ENCODE measurements at places on chromosomes 13 and 19. TPM values are rescaled to one million over a fixed set of nuclear protein-coding genes. Genes with fewer than 3 reads are reported as not detected.

- peak; percentile 76 for DNase-seq
- H3K27me3 ChIP-seq = no peaks in the 10 kb centered on the region
- H3K36me3 ChIP-seq = no peaks in the 10 kb centered on the region
- H3K4me3 ChIP-seq = peak overlapping the region; percentile 27
- H3K27ac ChIP-seq = peak overlapping the region; percentile 81
Measured at GRCh38 chr13:48492470-48493065, 40.3 kb downstream of the RCBTB2 start.

GRCh38 chr13:46861959-46862358 is 34.9 kb downstream of the HTR2A start:
- no peak for DNase-seq
- no peaks in the 10 kb centered on the region for H3K36me3 ChIP-seq
- no peaks in the 10 kb centered on the region for H3K27me3 ChIP-seq
- H3K4me3 ChIP-seq = no peak overlapping the region
- H3K27ac ChIP-seq = no peak overlapping the region

DNA sequence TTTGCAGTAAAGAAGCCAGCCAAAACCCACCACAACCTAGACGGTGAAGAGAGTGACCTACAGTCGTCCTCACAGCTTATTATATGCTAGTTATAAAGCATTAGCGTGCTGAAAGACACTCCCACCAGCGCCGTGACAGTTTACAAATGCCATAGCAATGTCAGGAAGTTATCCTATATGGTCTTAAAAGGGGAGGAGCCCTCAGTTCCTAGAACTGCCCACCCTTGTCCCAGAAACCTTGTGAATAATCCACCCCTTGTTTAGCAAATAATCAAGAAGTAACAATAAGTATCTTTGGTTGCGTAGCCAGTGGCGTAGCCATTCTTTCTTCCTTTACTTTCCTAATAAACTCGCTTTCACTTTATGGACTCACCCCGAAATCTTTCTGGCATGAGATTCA is 227.9 kb upstream of the ARGLU1 start:
- no peaks in the 10 kb centered on the region for H3K36me3 ChIP-seq
- H3K4me1 ChIP-seq = no peaks in the 10 kb centered on the region
- H3K27ac ChIP-seq = no peak overlapping the region
- H3K4me3 ChIP-seq = no peak overlapping the region

Gene AP1M2
- total RNA-seq = 6.9 TPM

Gene RNF225
- total RNA-seq = not detected

- no peak overlapping the region for H3K27ac ChIP-seq
- no peak for DNase-seq
- no peaks in the 10 kb centered on the region for H3K4me1 ChIP-seq
- H3K4me3 ChIP-seq = no peak overlapping the region
- H3K36me3 ChIP-seq = no peaks in the 10 kb centered on the region
Measured at GRCh38 chr19:17981611-17982010, 14.7 kb downstream of the KCNN1 start.

Gene LRRC63
- total RNA-seq = 4.6 TPM

Gene ZNF888
- 2.3 TPM for total RNA-seq

DNA sequence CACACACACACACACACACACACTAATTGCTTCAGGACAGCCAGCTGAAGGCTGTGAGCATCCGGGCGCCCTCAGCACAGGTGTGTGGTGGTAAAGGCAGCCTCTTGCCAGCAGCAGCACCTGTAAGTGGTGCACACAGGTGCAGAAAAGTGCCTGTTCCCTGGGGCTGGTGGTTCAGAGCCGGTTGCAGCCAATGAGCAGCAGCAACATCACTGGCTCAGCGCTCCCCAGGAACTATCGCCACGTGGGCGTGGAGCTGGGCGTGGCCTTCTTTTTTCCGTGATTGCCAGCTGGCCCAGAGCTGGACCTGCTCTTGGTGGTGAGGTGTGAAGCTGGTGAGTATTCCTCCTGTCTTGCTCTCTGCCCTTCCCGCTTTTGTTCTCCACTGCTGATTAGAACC is at the start of gene NLRP5:
TSS of gene NLRP5 (plus strand) at position 289 of the 400 bp plus-strand sequence.
- no peak within 1 kb of the TSS for H3K27ac ChIP-seq
- H3K36me3 ChIP-seq = no peaks in the 10 kb centered on the region
- H3K4me1 ChIP-seq = no peaks in the 10 kb centered on the region
- DNase-seq = no peak

GRCh38 chr19:55461974-55462626 is 658 bp upstream of the ISOC2 start:
- peak overlapping the region; percentile 82 for H3K27ac ChIP-seq
- H3K4me3 ChIP-seq = peak overlapping the region; percentile 77
- no peak for DNase-seq
- H3K4me1 ChIP-seq = peaks cover 24% of the 10 kb centered on the region
- no peaks in the 10 kb centered on the region for H3K36me3 ChIP-seq
- no peaks in the 10 kb centered on the region for H3K27me3 ChIP-seq
